ENCODE measurements at places on chromosomes 7 and 10. TPM values are rescaled to one million over a fixed set of nuclear protein-coding genes. Genes with fewer than 3 reads are reported as not detected.
A peak's percentile ranks its signal among the peaks of the same experiment; 100 is the strongest.

GRCh38 chr10:44316187-44316921 is 68.5 kb downstream of the CXCL12 start:
- DNase-seq, result peak; percentile 6

- no peak for DNase-seq
Observed at GRCh38 chr7:157650801-157651200, 314.0 kb downstream of the DNAJB6 start.

DAGLB gene
- 23.6 TPM for total RNA-seq

- DNase-seq, result no peak
Observed at GRCh38 chr10:96858706-96859050, 26.6 kb downstream of the LCOR start.

DNA sequence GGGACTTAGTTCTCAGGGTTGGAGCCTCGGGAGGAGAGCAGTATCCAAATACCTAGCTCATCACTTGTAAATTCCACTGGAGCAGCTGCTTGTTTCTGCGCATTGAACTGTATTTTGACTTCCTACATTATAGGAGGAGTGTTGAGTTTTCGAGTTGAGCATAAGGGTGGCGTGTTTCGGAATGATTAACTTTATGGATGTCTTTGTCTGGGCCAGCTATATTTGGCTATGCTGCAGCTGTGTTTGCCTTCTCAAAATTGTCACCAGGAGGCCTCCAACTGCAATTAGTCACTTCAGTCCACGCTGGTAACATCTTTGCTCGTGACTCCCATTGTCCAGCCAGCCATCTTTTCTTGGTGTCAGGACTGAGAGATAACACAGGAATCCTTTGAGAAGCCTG is 9.1 kb downstream of the CELF2 start:
- DNase-seq, result peak; percentile 95

GRCh38 chr10:130491693-130492050 is 355.5 kb downstream of the GLRX3 start:
- no peak for DNase-seq

DNA sequence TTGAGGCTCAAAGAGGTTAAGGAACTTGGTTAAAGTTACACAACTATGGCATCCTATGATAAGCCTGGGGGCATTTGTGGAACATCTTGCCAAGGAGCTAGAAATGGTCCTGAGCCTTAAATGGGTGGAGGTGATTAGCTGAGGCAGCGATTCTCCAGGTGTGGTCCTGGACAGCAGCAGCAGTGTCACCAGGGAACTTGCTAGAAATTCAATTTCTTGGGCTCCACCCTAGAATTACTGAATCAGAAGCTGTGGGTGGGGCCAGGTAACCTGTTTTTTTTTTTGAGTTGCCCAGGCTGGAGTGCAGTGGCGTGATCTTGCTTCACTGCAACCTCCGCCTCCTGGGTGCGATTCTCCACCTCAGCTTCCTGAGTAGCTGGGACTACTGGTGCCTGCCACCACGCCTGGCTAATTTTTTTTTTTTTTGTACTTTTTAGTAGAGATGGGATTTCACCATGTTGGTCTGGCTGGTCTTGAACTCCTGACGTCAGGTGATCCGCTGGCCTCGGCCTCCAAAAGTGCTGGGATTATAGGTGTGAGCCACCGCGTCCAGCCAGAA is 13.1 kb downstream of the RPS24 start:
- DNase-seq, result no peak

- no peak for DNase-seq
Observed at GRCh38 chr7:18241543-18242231, 214.0 kb upstream of the PRPS1L1 start.

DNA sequence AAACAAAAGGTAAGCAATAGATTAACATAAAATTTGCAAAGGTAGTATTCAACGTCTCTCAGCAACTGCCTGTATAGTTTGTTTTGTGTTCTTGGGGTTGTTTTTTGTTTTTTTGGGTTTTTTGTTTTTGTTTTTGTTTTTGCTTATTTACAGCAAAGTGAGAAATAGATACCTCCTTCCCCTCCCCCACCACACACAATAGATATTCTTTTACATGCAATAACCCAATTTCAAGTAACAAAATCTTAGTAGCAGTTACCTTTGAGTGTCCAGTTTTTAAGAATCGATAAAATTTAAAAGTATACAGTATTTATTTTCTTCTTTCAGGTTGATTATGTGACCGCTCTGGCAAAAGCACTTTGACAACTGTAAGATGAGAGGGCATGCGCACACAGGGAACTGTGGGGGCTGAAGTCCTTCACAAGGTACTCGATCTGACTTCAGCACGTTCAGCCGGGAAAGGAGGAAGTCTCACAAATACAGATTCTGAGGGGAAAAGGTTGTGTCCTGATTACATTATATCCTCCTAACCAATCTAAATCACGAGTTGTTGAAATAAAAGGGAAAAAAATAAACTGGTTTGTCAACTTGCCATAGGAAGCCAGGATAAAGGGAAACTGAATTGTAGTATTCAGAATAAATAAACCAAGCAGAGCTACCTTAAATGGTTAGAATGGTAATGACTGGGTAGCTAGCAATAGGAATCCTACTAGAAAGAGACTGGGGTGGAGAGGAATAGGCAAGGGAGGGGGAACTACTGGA is 47.8 kb downstream of the CPEB3 start:
- peak; percentile 61 for DNase-seq

NEUROG3 gene
- not detected for total RNA-seq

LGI1 gene
- total RNA-seq, result not detected

DNA sequence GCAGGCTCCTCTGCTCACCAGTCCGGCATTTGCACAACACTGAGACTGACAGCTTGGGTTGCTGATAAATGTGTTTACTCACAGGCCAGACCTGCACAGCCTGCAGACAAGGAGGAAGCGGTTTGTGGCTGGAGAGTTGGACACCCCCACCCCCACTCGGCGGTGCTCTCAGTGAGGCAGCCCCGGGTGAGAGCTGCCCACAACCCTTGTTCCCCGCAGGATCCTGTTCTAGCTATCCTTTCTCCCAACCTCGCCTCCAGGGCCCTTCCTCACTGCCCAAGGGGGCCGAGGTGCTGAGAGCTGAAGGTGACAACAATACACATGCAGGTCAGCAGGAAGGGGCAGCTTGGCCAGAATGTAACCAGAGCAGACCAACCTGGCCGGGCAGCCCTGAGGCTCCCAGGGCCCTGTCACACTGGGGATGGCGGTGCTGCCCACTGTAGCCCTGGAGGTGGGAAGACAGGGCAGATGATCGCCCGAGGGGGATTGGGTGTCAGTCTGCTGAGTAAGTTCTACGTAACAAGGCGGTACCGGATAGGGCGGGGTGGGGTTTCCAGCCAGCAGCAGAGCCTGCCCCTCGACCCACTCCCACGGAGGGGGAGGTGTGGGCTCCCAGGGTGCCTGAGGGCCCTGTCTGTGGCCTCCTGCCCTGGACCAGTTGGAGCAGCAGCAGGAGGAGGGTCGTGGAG is 2.1 kb upstream of the ADAM8 start:
- DNase-seq, result peak; percentile 34

- DNase-seq, result peak; percentile 52
Observed at GRCh38 chr7:65832281-65832680, 40.6 kb upstream of the VKORC1L1 start.

DNA sequence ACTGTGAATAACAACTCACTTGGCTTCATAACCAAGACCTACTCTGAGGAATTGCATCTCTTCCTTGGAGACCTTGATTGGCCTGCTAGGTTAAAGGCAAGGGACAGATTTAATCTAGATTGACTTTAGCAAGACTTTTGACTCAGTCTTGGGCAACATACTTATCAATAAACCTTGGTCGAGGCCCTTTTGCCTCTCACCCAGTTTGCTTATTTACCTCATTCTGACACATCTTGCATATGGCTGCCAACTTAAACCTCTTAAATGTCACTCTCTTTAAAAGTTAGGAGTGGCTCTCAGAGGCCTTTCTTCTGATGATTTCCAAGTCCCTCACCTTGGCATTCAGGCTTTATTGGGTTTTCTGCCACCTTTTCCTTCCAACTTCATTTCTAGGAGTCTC is 124.5 kb downstream of the BAMBI start:
- no peak for DNase-seq

ACADSB gene
- 8.4 TPM for total RNA-seq

- no peak for DNase-seq
Observed at GRCh38 chr10:3949711-3950110, 164.7 kb upstream of the KLF6 start.

DNA sequence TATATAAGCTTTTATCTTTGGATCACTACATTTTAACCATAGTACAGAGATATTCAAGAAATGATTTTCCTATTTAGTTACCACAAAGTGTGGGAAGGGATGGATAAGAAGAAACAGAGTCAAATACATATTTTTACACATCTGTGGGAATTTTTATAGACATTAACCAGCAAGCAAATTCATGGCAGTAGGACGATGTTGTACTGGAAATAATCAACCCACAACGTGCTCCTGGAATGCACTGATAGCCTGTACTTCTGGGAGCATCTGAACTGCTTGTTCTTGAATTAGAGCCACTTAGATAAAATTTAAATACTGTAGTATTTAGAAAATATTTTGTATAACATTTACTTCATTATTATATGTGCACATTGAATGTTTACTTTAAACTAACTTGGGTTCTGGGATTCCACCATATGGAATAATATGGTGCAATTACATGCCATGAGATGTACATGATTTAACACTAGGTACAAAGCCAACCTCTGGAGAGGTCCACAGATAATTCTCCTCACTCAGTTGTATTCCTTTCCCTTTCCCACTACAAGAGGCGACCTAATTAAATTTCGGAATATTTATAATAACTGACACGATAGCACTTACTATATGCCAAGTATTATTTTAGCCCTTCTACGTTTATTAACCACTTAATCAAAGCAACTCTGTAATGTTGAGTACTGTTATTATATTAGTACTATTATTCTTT is 164.9 kb upstream of the HGF start:
- no peak for DNase-seq

GRCh38 chr10:103853428-103854264 is 1.7 kb downstream of the SH3PXD2A start:
- DNase-seq, result no peak

DNA sequence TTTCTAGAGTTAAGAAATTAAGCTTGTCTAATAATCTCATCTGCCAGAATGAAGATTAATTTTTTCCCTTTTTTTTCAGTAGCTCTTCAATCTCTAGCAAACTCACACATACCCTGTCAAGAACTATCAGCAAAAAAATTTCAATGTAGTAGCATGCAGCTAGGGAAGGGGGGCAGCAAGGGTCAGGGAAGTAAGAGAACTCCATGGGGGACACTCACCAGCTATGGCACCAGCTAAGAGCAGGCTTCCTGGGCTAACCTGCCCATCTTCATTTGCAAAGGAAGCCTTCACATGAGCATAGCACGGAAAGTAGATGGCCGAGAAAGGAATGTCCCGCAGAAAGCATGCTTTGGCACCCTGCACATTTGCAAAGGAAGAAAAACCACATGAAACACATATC is 190.4 kb downstream of the SLC25A13 start:
- no peak for DNase-seq

LIPK gene
- 0.17 TPM for total RNA-seq

- DNase-seq, result peak; percentile 60
Observed at GRCh38 chr7:44194069-44194468, 4.8 kb upstream of the GCK start.

WAPL gene
- 36.6 TPM for total RNA-seq

KIF11 gene
- total RNA-seq, result 61.3 TPM

DNA sequence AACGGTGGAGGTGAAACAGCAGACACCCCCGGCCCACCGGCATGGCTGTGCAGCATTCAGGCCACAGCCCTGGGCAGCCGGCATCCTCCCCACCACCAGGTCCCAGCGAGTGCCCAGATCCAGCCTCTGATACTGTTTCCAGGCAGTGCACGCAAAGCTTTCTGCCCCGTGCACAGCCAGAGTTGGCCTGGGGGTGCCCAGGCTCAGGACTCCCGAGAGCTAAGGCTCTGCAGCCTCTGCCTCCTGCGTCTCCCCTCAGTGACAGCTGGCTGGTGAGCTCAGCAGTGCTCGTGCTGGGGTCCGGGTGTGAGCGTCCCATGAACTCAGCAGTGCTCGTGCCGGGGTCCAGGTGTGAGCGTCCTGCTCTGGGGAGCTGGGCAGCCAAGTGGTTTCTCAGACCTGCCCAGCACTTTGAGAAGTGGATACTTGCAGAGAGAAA is 65.4 kb downstream of the CFAP46 start:
- no peak for DNase-seq

DNA sequence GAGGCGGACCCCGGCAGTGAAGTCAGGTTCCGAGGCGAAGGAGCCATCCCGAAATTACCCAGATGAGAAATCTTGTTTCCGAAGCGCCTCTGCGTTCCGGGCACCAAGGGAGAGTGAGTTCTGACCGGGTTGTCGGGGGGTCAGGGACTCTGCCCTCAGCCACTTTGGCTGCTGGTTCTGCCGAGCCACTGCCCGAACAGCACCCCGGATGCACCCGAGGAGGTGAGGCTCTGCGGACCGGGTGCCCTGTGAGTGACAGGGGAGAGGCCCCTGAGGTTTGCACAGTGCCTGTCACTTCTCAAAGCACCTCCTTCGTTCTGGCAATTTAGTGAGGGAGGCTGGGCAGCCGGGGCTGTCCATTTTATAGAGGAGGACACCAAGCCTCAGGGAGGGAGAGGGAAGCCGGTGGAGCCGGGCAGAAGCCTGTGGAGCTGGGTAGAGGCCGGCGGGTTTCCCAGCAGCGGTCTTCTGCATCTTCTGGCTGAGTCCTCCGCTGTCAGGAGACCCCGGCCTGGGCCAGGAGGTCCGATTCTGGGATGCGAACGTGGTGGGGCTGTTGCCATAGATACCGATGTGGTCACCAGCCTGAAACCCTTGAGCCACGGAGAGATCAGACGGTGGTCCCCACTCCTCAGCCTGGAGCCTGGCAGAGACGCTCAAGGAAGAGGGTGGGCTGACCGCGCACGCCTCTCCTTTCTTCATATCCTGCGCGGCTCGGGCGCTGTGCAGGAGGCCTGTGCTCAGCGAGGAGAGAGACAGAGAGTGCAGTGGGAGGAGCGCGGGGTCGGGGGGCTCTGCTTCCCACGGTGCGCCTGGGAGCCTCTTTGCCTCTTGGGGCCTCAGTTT is 18.9 kb upstream of the SHH start:
- no peak for DNase-seq

DNA sequence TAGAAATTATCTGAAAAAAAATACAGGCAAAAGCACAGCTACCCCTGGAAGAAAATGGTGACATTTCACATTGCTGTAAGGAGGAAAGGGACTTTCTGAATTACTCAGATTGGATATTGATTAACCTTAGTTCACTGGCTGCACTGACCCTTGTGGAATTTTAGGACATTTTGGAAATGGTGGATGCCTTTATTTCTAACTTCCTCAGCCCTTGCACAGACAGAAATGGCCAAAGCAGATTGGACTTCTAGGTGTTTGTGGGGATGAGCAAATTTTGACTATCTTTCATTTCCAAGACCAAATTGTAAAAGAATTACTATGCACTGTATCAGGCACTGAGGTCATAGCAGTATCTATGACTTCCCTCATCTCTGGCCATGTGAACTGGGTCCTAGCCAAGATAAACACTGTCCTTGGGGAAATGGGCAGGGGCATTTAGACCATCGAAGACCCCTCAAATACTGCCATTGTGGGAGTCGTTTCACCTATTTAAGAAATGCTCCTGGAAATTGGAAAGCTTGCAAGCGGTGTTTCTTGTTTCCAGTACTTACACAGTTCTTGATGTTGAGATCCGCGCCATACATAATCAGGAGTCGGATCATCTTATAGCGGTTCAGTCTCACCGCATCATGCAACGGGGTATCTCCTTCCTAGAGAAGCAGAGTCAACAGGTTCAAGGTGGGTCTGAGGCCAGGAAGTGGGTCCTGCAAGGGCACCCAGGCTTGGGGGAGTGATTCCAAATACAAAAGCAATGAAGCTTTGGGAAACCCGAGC is 5.7 kb downstream of the ANKRD1 start:
- no peak for DNase-seq

- no peak for DNase-seq
Observed at GRCh38 chr7:137846549-137846826, 286 bp downstream of the DGKI start.
